NCI-H1436 (cell line): ENCODE measurements at places on chromosomes 1 and 21.
A peak's percentile ranks its signal among the peaks of the same experiment; 100 is the strongest.

GRCh38 chr21:45366931-45367401, 38.0 kb upstream of the COL18A1 start:
- no peak for DNase-seq

GRCh38 chr1:32231843-32232432, 9.7 kb downstream of the EIF3I start:
- no peak for DNase-seq

- DNase-seq, result no peak
These were observed 167.3 kb downstream of the FASLG start for GRCh38 chr1:172826096-172826741.

DNA sequence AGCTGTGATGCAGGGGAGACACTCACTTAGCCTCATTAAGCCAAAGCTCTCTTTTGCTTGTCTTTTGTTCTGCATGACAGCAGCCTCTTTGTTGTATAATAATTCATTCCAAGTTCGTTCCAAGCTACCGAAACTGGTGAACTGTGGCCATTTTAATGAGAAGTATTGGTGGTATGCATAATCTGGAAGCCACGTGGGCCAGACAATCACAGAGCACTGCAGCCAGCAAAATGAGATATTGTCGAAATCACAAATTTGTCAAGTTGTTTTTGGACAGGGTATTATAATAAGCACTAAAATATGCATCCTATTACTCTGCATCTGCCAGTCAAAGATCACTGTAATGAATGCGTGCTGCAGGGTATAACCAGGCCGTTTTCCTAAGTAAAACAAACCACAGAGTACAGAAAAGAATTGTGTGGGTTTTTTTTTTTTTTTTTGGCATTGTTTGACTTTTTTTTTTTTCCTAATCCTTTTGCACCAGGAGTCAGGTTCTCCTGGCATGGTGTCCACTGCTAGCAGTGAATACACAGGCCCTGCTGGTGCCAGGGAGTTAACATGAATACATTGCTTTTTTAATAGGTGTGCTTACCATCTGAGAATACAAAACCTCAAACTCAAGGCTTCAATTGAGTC, 423.9 kb downstream of the PTBP2 start:
- DNase-seq, result peak; percentile 10

DNA sequence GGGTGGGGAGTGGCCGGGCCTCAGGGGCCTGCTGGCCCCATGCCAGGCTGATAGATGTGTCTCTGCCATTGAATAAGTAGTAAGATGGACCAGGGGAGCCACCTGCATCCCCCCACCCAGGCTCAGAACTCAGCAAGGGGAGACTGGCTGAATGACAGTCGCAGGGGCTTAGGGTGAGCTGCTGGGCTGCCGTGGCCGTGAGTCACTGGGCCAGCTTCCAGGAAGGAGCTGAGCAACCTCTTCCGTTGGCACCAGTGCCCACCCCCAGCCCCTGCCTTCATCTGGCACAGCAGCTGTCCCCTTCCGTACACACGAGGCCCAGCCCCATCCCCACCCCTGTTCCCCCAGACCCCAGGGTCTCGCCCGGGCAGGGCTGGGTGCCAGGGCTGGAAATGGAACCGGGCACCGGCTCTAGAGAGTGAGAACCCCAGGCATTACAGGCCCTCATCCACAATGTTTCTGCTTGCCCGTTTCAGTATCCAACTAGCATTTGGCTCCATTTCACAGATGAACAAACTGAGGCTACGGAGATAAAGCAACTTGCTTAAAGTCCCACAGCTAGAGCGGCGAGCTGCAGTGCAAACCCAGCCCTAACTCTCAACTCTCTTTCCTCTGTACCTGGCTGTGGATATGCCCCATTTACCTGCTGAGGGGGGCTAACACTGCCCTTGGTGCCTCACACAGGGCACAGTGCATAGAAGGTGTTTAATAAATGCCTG, 10.2 kb downstream of the WNT4 start:
- DNase-seq, result no peak

- DNase-seq, result no peak
These were observed 24.4 kb upstream of the DYRK1A start for GRCh38 chr21:37342046-37342632.
